ENCODE measurements at places on chromosomes 16 and 17.

DNA sequence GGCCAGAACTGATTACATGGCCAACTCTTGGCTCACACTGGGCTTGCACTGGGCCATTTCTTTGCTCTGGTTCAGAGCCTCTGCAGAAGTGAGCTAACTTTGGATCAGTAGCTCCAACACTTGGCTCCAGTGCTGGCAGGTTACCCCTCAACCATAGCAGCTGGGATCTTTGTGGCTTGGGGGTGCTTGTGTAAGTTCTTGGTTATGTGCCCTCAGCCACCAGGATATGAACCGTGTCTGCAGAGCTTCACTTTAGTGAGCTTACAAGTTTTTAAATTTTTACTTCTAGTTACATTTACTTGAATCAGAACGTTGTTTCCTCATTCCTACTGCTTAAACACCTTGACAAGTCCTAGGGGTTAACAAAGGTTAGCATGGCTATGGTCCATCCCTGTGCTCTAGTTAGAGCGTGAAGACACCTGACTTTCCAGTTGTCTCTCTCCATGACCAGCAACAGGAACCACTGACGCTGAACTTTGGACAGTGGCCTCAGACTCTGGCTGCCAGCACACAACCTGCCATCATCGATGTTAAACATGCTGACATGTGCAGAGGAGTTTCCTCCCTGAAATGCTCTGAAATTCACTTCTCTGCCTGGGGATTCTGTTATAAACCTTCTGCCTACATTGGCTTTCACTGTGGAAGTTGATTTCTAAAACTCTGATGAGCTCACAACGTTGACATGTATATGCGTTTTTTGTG lies 4.1 kb downstream of the PDF start:
- no peak for DNase-seq

DNA sequence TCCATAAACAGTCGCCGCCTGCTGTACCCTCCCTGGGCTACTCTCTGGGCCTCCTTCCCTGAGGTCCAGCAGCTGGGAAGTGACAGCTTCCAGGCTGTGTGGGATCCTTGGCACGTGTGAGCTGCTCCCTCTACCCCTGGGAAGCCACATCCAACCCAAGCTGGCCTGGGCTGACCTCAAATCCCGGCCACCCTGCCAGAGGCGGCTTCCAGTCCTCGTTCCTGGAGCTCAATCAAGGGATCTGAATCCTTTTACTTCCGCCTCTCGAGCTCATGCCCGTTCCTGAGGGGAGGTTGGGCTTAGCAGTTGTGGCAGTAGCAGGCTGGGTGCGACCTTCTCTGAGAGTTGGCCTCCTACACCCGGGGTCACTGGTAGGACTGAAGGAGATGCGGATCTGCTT lies 82.5 kb downstream of the NETO2 start:
- no peak for DNase-seq

GRCh38 chr17:79022507-79022991 lies 1.4 kb upstream of the C1QTNF1 start:
- DNase-seq, result no peak

- DNase-seq, result peak; percentile 42
Observed at GRCh38 chr17:81044764-81045589, 10.0 kb downstream of the BAIAP2 start.
